ENCODE measurements at places on chromosomes 5 and 9.

GRCh38 chr9:89850631-89851325 is 246.0 kb downstream of the GADD45G start:
- DNase-seq = peak; percentile 65

DNA sequence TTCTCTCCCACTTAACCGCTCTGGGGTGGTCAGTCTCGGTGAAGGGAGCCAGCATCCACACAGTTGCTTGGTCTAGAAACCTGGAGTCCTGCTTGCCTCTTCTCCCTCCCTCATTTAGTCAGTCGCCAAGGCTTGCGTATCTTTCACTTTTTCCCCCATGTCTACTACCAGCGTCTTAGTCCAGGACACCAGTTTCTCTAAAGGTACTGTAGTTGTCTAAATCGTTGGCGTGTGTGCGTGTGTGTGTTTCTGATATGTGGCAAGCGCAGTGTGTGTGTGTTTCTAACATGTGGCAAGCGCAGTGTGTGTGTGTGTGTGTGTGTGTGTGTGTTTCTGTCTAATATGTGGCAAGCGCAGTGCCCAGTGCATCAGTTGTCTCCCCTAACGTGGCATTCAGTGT is 641 bp downstream of the ATP6V1G1 start:
- DNase-seq = peak; percentile 78

- no peak for DNase-seq
Observed at GRCh38 chr9:2568689-2569088, 52.9 kb upstream of the VLDLR start.

- DNase-seq = no peak
Observed at GRCh38 chr5:25090854-25091253, 446.1 kb upstream of the CDH10 start.

DNA sequence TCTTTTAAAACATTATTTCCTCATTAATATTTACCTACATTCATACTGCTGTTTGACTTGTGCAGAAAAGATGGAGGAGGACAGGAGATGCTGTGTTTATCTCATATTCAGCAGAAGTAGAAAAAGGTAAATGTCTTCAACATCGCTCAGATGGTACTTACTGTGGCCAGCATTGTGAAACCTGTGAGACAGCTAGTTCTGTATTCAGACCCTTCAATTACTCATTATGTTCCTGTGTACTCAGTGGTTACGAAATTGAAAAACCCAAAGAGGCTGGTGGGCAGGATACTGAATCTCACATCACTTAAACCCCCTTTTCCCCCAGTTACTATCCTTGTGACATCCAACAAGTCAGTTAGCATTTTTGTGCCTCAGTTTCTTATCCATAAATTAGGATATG is 216.0 kb downstream of the KDM4C start:
- DNase-seq = no peak

DNA sequence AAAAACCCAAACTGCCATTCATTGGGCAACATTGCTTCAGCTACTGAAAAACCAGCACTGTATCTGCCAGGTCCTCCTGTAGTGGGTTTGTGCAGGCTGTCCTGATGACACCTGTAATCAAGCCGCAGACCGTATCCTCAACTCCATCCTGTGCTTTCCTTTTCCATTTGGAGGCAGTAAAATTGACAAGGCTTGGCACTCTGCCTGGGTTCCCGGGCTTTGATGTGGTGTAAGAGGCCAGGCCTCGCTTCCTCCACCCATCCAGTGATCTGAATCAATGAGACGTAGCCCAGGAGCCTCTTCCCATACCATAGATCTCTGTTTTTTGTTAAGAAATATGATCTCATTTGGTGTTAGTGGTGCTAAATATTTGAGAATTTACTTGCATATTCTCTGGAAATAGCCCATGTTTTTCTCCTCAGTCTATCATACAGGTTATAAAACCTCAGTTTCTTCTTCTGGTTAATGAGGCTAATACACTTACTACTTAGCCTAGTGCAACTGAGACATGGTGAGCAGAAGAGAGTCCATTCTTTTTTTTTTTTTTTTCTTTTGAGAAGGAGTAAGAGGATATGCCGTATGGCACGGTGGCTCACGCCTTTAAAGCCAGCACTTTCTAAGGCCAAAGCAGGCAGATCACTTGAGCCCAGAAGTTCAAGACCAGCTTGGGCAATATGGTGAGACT is 34.8 kb downstream of the LSM11 start:
- peak; percentile 36 for DNase-seq

DNA sequence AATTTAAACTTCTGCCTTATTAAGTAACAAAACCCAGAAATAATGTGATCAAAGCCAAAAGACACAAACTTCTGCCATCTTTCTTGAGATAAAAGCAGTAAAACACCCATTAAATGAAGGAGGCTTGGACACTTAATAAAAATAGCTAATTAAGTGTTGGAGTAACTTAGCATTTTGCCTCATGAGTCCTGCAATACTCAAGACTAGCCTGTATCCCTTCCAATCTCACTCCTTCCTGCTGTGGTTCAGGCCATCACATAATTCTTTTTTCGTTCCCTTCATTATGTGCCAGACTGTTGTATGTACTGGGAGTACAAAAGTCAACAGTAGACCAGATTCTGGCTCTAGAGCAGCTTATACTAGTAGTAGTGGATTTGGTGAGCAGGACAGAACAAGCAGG is 250.2 kb downstream of the NFIB start:
- no peak for DNase-seq
